Left renal cortex interstitium (tissue), 4 donors: ENCODE measurements at places on chromosomes 1 and 21. TPM values are rescaled to one million over a fixed set of nuclear protein-coding genes. Genes with fewer than 3 reads are reported as not detected.

SLC66A1 gene
- 15.0 TPM for polyA plus RNA-seq

MATN1 gene
- polyA plus RNA-seq, result 0.27 TPM

BLACAT1 gene
- 1.6 TPM for polyA plus RNA-seq

DNA sequence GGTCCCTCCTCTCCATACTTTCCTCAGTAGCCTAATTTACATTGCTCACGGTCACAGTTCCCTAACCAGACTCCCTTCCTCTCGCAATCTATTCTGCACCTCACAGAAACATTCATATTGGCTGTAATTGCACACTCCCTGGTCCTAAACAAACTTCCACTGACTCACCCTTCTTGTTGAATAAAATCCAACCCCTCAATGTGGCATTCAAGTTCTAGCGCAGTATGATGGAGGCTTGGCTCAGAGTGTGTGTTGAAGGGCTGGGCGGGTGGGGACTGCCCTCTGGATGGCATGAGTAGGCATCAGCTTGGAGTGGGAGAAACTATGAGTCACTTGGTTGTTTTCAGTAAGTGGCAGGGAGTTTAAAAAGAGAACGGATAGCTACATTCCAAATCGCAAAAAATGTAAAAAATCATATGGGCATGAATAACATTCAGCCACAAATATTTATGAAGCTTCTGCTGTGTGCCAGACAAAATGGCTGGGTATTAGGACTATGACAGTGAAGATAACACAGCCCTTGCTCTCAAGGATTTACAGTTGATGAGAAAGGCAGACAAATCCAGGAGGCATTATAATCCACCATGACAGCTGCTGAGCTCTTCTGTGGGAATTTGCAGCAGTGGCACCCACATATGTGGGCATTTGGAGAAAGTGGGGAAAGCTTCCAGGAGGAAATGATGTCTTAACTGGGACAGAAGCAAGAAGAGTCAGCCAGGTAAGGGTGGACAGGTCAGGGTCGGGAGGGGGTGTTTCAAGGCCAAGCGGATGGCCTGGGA lies 42.2 kb upstream of the LYST start:
- no peak for DNase-seq

DNA sequence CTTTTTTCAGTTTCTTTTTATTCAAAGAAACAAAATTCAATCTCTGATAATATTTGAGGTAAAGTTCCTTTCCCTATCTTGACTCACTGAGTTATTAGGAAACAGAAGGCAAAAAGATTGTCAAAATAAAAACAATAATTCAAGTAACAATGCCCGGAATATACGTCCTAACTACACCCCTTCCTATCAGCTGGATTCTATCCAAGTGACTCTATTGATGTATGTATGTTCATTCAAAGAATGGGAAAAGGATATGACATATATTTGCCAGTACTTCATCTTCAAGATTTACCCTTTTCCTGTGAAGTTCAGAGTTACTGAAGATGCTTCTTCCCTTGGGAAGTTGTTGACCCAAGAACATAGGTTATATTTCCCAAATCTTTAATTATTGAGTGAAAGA lies 13.7 kb downstream of the SPRTN start:
- no peak for DNase-seq

GRCh38 chr1:208228026-208228425 lies 16.2 kb downstream of the PLXNA2 start:
- DNase-seq, result no peak

- DNase-seq, result peak; percentile 58
Observed at GRCh38 chr21:38323721-38324531, 67.1 kb downstream of the KCNJ15 start.

GRCh38 chr1:203320591-203321272 lies 15.4 kb downstream of the BTG2 start:
- no peak for DNase-seq

GRCh38 chr1:243731301-243731891 lies 118.6 kb downstream of the AKT3 start:
- DNase-seq, result no peak

DNA sequence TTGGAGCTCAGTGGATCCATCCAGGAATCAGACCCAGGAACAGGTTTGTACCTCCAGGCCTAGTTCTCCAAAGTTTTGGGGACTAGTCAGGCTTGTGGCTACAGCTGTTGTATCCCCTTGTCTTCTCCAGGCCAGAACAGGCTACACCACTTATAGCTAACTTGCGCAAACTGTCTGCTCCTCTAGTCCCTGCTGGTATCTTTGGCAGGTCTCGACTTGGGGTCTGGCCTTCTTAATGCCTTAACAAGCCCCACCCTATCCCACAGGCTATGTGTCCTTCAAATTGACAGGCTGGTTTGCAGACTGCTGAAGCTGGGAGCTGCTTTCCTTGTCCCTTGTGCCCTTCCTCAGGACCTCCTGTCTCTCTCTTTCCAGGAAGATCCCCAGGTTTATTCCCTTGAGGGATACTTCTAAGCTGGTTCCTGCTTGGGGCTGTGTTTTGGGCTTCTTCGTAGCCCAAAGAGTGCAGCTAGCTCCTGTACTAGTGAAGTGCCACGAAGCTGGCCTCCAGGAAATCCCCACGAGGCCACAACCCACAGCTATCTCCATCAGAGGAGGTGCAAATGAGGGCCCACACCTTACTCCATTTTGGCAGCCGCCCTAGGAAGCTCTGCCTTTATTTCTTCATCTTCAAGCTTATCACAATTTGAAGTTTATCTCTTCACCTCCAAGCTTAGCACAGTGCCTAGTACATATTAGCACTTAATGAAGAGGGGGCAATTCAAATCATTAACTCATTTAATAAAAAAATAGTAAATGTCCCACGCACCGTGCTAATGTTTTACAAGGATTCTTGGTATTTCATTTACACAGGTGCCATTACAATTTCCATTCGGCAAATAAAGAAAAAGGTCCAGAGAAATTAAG lies 683 bp upstream of the DMAP1 start:
- DNase-seq, result no peak

GRCh38 chr1:109873278-109874175 lies 37.1 kb upstream of the CSF1 start:
- DNase-seq, result no peak

DNA sequence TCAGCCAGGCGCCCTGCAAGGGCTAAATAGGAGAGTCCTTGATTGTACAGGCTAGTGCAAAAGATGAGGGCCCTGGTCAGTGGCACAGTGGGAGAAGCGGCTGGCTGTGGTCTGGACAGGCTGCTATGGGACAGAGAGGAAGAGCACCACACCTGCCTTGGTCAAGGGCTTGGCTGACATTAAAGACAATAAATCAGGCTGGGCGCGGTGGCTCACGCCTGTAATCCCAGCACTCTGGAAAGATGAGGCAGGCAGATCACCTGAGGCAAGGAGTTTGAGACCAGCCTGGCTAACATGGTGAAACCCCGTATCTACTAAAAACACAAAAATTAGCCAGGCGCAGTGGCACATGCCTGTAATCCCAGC lies 62.9 kb downstream of the NID1 start:
- DNase-seq, result no peak
